ENCODE measurements at places on chromosomes 11 and 22. TPM values are rescaled to one million over a fixed set of nuclear protein-coding genes. Genes with fewer than 3 reads are reported as not detected.
A peak's percentile ranks its signal among the peaks of the same experiment; 100 is the strongest.

- no peak for DNase-seq
Observed at GRCh38 chr11:94728541-94728940, 39.6 kb upstream of the AMOTL1 start.

Gene HPX
- 1.7 TPM for total RNA-seq

DNA sequence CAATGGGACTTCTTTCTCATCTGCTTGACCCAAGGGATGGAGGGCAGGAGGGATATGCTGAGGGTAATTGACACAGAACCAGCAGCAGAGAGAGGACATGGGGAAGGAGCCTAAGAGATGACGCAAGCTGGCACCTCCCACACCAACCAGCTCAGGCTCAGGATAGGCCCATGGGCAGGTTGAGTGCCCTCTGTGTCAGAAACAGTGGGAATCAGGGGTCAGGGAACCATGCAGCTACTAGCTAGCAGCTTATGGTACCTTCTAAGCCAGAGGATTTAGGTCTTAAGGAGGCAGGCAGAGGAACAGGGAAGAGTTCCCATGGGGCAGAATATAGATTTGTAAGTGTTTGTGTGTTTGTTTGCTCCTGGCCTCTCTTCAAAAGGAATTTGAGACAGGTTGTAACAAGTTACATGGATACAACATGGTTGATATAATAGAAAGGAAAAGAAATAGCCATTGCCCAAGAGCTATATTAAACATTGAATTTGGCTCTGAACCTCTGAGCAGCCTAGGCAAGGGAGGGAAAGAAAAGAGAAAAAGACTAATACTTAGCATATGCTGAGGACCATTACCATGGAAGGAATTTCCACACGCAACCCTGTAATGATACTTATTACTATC, 39.9 kb upstream of the NAV2 start:
- no peak for DNase-seq

DNA sequence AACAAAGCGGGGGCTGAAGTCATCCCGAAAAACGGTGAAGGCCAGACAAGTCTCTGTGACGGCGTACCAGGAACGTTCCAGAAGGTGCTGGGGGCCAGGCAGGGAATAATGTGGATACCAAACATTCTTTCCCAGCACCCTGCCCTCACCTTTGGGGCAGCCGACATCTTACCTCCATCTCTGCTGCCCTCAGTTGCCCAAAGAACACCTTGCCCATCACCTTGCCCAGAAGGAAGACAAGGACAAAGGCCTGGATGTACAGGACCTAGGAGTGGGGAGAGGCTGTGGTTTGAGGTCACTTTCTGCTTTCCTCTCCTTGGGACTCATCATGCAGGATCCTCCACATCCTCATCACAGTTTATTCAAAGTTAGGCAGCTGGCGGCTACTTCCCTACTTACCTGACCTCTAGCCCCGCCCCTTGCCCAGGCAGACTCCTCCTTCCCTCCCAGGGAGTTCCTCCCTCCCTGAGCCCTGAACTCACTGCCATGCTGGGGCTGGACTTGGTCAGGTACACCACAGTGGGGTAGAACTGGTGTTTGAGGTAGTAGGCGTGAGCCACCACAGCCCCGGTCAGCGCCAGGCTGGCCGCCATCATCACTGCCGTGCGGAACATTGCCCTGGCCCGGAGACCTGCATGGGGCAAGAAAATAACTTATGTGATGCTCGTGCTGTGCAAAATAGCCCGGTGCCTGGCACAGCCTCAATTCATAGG, 1.2 kb downstream of the SYVN1 start:
- peak; percentile 58 for DNase-seq

DNA sequence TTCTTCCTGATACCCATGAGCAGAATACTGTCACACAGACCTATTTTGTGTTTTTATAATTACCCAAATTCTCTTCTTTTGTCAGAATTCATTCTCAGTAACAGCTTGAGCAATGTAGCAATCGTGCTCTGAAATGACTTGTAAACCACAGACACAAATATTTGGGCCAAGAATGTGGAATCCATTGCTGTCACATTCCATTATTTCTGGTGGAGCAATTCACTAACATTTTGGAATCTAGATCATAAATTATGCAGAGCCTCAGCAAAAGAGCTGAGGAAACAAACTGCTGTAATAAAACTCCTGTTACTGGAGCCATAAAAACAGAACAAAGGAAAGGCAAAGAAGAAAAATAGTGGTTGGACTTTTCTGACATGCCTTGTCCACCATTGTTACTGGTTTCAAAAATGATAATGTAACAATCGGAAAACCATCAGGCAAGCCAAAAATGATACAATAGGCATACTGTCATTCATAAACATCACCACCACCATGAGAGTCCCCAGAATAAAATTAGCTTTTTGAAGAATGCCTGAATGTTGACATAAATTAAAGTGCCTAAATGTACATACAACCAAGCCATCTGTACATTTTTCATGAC, 223.4 kb upstream of the PITPNB start:
- peak; percentile 29 for DNase-seq
